ENCODE measurements at places on chromosomes 13 and 19. TPM values are rescaled to one million over a fixed set of nuclear protein-coding genes. Genes with fewer than 3 reads are reported as not detected.

RNF126 gene
- total RNA-seq, result 50.3 TPM

GSX1 gene
- not detected for total RNA-seq

ZNF221 gene
- total RNA-seq, result 10.4 TPM

WDR88 gene
- not detected for total RNA-seq

RNF225 gene
- under 0.01 TPM for total RNA-seq

GNG14 gene
- not detected for total RNA-seq

NKPD1 gene
- under 0.01 TPM for total RNA-seq

ZNF534 gene
- not detected for total RNA-seq

ZNF136 gene
- 5.2 TPM for total RNA-seq

PSG4 gene
- total RNA-seq, result 121 TPM

S1PR5 gene
- total RNA-seq, result 2.9 TPM

ELANE gene
- not detected for total RNA-seq

IL12RB1 gene
- 1.3 TPM for total RNA-seq

ZNF536 gene
- total RNA-seq, result not detected

Data from fibroblast of villous mesenchyme (primary cell).